ENCODE measurements at places on chromosomes 7 and 10. TPM values are rescaled to one million over a fixed set of nuclear protein-coding genes. Genes with fewer than 3 reads are reported as not detected.

Gene TMEM196
- not detected for total RNA-seq

Gene SCIN
- total RNA-seq = 0.09 TPM

Gene ACSM6
- total RNA-seq = not detected

Gene LRRC61
- total RNA-seq = 0.19 TPM

Gene COL17A1
- total RNA-seq = 5.4 TPM

Gene WIPF3
- total RNA-seq = not detected

Gene PHKG1
- 0.36 TPM for total RNA-seq

Gene AOAH
- not detected for total RNA-seq

Gene NEUROG3
- total RNA-seq = not detected

Gene ZP3
- total RNA-seq = 1.1 TPM

Gene NUTM2B
- 0.09 TPM for total RNA-seq

Gene GRM3
- total RNA-seq = not detected

Gene INA
- total RNA-seq = 0.18 TPM

Gene IFIT1B
- total RNA-seq = not detected
